ENCODE measurements at places on chromosomes 3 and 15.
A peak's percentile ranks its signal among the peaks of the same experiment; 100 is the strongest.

- DNase-seq: peak; percentile 10
Observed at GRCh38 chr3:48990636-48991469, 812 bp downstream of the P4HTM start.

- DNase-seq: no peak
Observed at GRCh38 chr3:30476368-30477084, 129.9 kb upstream of the TGFBR2 start.

GRCh38 chr3:182325213-182325950, 467.9 kb upstream of the ATP11B start:
- no peak for DNase-seq

GRCh38 chr3:145981056-145981455, 179.9 kb downstream of the PLOD2 start:
- no peak for DNase-seq

GRCh38 chr3:189688262-189688661, 57.1 kb downstream of the TP63 start:
- DNase-seq: no peak

DNA sequence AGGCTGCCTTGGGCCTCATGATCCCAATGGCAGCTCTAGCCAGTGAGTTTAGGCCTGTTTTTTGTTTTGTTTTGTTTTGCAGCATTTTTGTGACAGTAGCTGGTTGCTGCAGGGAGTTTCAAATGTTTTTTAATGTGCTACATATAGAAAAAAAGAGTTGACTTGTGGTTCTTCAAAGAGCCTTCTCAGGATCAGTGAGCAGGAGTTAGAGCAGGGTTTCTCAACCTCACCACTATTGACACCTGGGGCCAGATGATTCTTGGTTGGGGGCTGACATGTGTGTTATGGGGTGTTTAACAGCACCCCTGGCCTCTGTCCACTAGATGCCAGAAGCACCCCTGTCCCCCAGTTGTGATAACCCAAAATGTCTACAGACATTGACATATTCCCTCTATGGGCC, 17.9 kb downstream of the APH1B start:
- DNase-seq: no peak

- DNase-seq: no peak
Observed at GRCh38 chr3:117443014-117443413, 733.4 kb downstream of the TUSC7 start.

- no peak for DNase-seq
Observed at GRCh38 chr3:27479806-27480543, 4.2 kb downstream of the SLC4A7 start.

GRCh38 chr3:183507551-183507950, 48.0 kb downstream of the KLHL6 start:
- no peak for DNase-seq

DNA sequence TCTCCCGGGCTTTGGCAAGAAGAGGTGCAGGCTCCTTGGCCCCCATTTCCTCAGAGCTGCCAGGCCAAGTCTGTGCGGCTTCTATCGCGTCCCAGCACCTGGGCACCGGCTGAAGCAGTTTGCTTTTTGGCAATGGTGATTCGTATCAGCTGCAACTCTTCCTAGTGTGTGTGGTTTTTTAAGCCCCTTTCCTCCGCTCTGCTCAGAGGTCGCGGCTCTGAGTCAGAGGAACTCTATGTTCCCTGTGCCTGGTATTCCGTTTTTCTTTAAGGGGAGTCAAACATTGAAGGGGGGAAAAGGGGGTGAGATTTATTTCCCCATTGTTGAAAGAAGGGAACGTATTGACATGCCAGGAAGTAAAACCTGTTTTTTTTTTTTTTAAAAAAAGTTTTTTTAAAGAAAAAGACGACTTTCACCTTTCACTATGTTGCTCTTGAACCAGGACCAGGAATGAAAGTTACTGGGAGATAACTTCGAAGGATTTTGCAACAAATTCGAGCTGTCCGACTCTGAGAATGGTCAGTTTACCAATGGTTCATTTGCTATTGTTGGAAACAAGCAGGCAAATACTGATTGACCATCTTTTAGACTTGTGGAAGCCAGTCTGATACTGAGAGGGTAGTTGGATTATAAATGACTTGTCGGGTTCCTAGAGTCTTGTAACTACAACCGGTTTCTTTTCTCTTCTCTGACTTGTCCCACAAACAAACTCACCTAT, 1.1 kb downstream of the ARMC8 start:
- no peak for DNase-seq

DNA sequence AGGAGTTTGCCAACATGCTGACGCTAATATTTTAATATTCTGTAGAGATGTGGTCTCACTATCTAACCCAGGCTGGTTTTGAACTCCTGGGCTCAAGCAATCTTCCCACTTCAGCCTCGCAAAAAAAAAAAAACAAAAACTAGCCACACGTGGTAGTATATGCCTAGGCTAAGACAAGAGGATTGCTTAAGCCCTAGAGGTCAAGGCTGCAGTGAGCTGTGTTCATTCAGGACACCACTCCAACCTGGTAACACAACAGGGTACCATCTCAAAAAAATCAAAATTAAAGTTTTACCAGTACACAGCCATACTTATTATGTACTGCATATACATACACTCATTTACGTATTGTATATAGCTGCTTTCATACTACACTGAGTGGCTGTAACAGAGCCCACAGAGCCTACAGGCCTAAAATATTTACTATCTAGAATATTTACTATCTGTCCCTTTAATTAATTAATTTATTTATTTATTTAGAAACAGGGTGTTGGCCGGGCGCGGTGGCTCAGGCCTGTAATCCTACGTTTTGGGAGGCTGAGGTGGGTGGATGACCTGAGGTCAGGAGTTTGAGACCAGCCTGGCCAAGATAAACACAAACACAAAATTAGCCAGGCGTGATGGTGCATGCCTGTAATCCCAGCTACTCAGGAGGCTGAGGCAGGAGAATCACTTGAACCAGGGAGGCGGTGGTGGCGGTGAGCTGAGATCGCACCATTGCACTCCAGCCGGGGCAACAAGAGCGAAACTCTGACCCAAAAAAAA, 23.2 kb downstream of the SMARCC1 start:
- DNase-seq: no peak

DNA sequence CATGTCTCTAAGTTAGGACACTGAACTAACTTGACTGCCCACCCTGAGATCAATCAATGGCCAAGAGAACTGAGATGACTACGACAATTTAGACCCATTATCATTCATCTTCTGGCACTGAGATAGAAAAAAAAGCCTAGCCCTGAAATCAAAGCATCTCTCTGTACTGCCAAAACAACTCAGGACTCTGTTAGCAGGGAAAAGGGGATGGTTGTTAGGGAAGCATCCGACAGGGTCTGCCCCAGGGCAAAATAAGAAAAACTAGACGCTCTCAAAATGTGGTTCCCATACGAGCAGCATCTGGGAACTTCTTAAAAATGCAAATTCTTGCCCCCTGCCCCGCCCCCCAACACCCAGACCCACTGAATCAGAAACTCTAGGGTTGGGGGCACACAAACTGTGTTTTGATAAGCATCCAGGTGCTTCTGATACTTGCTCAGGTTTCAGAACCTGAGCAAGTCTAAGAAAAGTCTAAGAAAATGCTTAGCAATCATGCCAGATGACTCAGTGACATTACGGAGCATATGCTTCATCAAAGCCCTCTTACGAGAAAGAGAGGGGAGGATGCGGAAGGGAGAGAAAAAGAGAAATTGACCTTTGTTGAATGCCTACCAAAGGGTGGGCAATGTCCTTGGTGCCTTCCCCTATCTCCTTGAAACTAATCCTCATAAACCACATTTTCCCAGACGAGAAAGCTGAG, 172.8 kb upstream of the HES1 start:
- no peak for DNase-seq

- DNase-seq: no peak
Observed at GRCh38 chr3:21484057-21484827, 266.8 kb downstream of the ZNF385D start.

GRCh38 chr15:27850050-27850449, 249.1 kb downstream of the OCA2 start:
- DNase-seq: no peak

- no peak for DNase-seq
Observed at GRCh38 chr3:185423178-185423577, 60.2 kb downstream of the MAP3K13 start.

DNA sequence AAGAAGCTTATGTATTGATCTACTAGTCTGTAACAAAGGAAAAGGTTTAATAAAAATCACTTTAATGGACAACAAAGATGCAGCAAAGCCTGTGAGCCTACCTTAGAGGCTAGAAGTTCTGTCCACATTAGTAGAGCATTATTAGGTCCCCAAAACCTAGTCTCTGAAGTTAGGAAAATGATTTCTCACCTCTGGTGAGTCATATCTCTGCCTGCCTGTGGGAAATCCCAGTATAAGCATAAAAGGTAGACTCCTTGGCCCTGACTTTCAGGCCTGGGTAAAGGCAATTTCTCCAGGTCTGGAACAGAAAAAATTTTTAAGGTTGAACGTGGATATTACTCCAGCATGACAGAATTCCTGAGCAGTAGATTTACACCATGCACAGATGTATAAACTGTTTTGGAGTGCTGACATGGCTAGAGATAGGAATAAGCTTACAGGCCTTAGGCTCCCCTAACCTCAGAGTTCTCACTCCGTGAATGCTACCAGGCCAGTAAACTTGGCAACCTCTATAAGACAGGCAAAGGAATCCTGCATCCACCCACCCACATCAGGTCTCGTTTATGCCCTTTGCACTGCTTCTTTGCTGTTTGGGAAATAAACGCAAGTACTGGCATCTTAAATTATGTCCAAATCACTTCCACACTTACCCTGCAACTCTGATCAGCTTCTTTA, 104.1 kb downstream of the SERPINI1 start:
- DNase-seq: no peak

DNA sequence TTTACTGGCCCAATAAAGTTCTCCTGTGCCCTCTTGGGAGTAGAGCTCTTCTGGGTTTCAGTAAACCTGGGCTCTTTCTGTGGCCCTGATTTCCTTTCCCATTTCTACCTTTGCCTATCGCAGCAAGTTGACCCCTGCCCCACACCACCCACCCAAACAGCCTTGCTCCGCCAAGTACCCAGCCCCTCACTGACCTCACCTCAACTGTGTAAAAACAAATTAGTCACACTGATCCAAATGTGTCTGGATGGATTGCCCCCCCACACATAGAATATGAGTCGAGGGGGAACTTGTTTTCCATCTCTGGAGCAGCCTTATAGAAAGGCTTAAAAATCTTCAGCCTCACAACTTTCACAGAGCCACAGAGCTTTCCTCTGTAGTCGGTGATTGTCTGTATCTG, 28.6 kb upstream of the VEPH1 start:
- no peak for DNase-seq

- no peak for DNase-seq
Observed at GRCh38 chr3:34106879-34107278, 308.4 kb downstream of the PDCD6IP start.

- DNase-seq: no peak
Observed at GRCh38 chr3:160179906-160180305, 45.3 kb upstream of the C3orf80 start.

GRCh38 chr3:107989661-107990060, 101.2 kb downstream of the CD47 start:
- no peak for DNase-seq

DNA sequence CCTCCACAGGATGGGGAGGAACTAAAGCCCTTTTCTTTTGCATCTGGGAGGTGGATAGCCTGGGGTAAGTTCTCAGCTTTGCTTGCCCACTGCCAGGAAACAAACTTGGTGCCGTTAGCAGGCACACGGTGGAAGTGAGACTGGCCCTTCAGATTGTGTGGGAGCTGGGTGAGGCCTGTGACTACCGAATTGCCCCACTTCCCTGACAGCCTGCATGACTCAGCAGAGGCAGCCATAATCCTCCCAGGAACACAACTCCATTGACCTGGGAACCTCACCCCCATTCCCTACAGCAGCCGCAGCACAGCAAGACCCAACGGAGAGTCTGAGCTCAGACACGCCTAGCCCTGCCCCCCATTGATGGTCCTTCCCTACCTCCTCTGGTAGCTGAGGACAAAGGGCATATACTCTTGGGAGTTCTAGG, 282.6 kb downstream of the KLF13 start:
- no peak for DNase-seq

DNA sequence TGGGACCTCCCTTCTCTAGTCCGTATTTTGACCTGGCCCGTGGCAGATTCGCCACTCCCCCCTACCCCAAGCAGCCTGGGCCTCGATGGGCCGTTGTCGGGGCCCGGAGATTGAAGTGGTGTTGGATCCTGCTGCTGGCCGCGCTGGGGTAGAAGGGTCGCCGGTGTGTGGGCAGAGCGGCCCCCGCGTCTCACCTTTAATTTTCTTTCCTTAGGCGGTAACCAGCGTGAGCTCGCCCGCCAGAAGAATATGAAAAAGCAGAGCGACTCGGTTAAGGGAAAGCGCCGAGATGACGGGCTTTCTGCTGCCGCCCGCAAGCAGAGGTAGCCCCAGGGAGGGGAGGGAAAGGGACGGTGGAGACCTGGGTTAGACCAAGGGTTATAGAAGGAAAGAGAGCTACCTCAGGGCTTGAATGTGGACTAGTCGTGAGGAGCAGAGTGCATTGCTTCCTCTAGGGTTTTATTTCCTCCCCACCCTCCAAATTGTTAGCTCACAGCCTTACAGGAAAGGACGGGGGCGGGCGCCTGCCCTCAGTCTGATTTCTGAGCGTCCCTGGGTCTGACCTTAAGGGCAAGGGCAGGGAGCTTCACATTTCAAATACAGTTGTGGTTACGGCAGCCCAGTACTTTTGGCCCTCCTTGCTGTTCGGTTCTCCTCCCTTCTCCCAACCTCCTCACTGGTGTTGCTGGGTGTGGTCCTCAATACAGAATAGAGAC, 799 bp downstream of the SERF2 start:
- no peak for DNase-seq

DNA sequence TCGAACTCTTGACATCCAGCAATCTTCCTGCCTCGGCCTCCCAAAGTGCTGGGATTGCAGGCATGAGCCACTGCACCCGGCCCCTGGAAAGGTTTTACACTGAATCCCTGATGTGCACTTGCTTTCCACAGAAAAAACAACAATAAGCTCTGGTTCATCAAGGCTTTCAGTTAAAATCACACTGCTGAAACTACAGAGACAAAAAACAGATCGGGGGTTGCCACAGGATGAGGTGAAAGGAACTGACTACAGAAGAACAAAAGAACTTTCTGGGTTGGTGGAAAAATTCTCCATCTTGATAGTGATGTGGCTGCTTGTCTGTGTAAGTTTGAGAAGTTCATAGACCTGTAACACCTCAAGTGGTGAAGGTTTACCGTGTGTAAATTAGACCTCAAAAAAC, 2.9 kb downstream of the RAB43 start:
- DNase-seq: peak; percentile 40

GRCh38 chr15:98321896-98322295, 326.4 kb upstream of the IGF1R start:
- DNase-seq: no peak

DNA sequence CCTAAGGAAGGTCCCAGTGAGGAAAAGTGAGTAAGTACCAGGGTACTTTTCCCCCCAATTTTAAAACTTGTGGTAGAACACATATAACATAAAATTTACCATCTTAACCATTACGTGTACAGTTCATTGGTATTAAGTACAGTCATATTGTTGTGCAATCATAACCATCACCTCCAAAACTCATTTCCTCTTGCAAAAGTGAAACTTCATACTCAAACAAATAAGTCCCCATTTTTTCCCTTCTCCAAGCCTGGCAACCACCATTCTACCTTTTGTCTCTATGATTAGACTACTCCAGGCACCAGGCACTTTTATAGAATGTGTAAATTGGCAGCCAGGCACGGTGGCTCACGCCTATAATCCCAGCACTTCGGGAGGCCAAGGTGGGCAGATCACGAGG, 12.2 kb downstream of the PRC1 start:
- no peak for DNase-seq

Measured in stimulated activated CD4-positive, alpha-beta T cell treated with anti-CD3 and anti-CD28 coated beads, Interleukin-4, amount 100 ng/mL, for 4 hours (primary cell).